Activated CD4-positive, alpha-beta memory T cell treated with anti-CD3 and anti-CD28 coated beads, Interleukin-2, amount 10 ng/mL, durations not matched to agents 7 days and 5 days (primary cell): ENCODE measurements at places on chromosomes 13 and 19.

DNA sequence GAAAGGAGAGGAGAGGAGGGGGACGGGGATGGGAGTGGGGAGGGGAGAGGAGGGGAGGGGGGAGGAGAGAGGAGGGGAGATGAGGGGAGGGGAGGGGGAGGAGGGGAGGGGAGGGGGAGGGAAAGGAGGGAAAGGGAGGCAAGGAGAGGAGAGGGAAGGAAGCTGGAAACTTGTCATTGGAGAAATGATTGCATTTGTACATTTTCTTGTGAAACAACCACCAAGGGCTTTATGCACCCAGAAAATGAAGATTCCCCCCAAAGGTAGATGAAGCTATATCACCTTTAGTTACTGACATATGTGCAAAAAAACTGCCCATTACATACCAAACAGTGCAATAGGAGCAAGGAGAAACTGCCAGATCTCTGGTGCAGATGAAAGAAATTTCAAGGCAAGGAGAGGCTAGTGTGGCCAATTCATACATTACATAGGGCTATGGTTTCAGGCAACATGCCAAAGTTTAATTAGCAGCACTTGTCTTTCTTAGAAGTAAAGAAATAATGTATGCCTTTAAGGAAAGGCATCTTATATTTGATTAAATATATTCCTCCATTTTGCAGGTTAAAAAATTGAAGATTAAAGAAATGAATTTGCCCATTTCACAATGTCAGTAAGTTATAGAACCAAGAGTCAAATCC lies 49.5 kb upstream of the STK24 start:
- H3K4me1 ChIP-seq: no peaks in the 10 kb centered on the region
- no peak overlapping the region for H3K27ac ChIP-seq
- H3K27me3 ChIP-seq: peaks cover 1% of the 10 kb centered on the region
- no peak overlapping the region for H3K4me3 ChIP-seq
- H3K36me3 ChIP-seq: no peaks in the 10 kb centered on the region

GRCh38 chr19:6710273-6711077 lies 10.0 kb downstream of the C3 start:
- H3K27me3 ChIP-seq: peaks cover 36% of the 10 kb centered on the region
- no peak overlapping the region for H3K4me3 ChIP-seq
- H3K27ac ChIP-seq: no peak overlapping the region

DNA sequence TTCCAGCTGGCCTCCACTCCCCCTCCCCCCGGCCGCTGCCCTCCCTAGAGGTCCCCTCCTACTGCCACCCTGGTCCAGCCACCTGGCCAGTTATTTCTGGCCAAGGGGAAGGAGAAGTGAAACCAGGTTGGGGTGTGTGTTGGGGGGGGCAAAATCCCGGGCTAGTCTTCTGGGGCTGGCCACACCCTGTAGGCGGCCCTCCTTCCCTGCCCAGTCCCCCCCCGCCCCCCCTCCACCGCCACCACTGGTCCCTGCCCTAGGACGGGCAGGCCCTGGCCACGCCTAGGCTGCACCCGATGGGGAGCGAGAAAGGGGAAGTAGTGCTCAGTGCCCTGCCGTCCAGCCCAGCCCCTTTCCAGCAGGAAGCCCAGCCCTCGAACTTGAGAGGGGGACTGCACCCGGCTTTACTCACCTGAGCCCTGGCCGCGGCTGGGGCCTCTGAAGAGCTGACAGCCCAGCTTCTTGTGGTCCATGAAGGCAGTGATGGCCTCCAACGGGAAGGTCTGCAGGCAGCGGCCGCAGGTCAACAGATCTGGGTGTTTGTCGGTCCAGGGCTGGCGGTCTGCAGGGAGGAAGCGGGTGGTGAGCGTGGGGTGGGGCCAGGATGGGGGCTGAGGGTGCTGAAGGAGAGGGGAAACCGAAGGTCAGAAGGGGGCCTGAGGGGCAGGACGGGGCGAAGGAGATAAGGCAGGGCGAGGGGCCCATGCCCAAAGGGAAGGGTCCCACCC lies 813 bp downstream of the ZNF296 start:
- H3K4me1 ChIP-seq: peaks cover 43% of the 10 kb centered on the region
- H3K4me3 ChIP-seq: peak overlapping the region; percentile 81
- H3K36me3 ChIP-seq: peaks cover 17% of the 10 kb centered on the region
- peak; percentile 68 for DNase-seq
- H3K27me3 ChIP-seq: no peaks in the 10 kb centered on the region

DNA sequence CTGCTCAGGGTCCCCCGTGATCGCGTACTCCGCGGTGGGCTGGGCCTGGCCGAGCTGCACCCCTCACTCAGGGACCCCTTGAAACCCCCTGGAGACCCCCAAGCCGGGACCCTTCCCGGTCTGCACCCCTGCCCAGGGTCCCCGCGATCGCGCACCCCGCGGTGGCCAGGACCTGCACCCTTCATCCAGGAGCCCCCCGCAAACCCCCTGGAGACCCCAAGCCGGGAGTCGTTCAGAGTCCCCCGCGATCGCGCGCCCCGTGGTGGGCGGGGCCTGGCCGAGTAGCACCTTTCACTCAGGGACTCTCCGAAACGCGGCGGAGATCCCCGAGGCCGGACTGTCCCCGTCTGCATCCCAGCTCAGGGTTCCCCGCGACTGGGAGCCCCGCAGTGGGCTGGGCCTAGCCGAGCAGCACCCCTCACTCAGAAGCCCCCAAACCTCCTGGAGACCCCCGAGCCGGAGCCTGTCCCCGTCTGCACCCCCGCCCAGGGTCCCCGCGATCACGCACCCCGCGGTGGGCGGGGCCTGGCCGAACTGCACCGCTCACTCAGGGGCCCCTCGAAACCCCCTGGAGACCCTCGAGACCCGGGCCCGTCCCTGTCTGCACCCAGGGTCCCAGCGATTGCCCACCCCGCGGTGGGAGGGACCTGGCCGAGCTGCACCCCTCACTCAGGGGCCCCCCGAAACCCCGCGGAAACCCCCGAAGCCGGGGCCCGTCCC lies 748 bp downstream of the LMNB2 start:
- H3K27me3 ChIP-seq: no peaks in the 10 kb centered on the region
- H3K4me3 ChIP-seq: peak overlapping the region; percentile 80
- H3K36me3 ChIP-seq: peaks cover 22% of the 10 kb centered on the region

DNA sequence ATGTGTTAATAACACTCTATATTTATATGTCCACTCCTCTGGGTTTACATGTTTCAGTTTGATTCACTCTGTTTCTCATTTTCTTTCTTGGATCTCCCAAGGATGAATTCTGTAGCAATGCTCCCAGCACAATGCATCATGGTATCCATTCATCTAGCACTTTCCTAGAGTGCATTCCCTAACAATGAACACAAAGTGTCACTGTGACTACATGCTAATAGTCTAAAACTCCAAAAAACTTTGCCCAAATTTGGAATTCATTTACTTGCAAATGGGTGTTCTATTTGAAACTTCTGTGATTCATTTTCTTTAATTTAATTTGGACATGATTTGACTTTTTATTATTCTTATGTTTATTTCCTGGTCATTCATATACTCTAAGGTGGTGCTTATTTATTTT lies 286.3 kb downstream of the POU4F1 start:
- no peak overlapping the region for H3K4me3 ChIP-seq
- DNase-seq: no peak
- H3K27me3 ChIP-seq: no peaks in the 10 kb centered on the region
- H3K27ac ChIP-seq: no peak overlapping the region

DNA sequence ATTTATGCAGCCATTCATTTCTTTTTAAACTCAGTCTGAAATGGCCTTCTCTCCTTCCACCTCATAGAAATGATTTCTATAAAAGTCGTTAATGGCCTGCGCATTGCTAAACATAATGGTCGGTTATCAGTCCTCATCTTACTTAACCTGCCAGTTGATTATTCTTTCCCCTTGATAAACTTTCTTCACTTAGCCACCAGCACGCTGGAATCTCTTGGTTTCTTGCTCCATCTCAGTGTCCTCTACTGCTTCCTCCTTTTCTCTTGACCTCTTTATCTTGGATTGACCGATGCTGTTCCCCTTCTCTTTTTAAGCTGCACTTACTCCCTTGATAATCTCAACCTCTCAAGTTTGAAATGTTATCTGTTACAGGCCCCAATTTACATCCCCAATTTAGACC lies 12.2 kb upstream of the CLC start:
- H3K4me3 ChIP-seq: no peak overlapping the region
- DNase-seq: no peak
- H3K36me3 ChIP-seq: no peaks in the 10 kb centered on the region
- no peaks in the 10 kb centered on the region for H3K4me1 ChIP-seq
- H3K27me3 ChIP-seq: peaks cover 17% of the 10 kb centered on the region

- H3K36me3 ChIP-seq: peaks cover 3% of the 10 kb centered on the region
- no peak overlapping the region for H3K27ac ChIP-seq
- no peaks in the 10 kb centered on the region for H3K27me3 ChIP-seq
- no peak for DNase-seq
These were observed 71.4 kb downstream of the MIPEP start for GRCh38 chr13:23817830-23818229.

DNA sequence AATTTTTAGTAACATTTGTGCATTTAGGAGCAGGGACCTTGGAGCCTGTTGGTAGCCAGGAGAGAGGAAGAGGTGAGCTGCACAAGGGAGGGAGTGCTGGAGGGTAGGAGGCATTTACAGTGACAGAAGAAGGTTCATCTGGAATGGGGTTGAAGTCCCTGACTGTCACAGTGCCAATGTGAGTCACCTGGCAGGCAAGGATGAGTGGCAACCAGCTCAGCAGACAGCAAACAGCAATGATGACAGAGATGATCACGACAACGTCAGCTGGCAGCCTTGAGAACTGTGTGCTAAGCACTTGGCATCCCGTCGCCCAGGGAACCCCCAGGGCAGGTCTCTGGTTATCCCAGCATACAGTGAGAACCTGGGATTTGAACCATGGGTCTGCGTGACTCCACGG lies 2.6 kb downstream of the OR10H5 start:
- H3K36me3 ChIP-seq: no peaks in the 10 kb centered on the region
- H3K4me3 ChIP-seq: no peak overlapping the region
- DNase-seq: no peak
- no peaks in the 10 kb centered on the region for H3K4me1 ChIP-seq

- H3K27me3 ChIP-seq: peaks cover 4% of the 10 kb centered on the region
- no peak overlapping the region for H3K27ac ChIP-seq
- peaks cover 13% of the 10 kb centered on the region for H3K36me3 ChIP-seq
- H3K4me3 ChIP-seq: no peak overlapping the region
These were observed 16.0 kb downstream of the SPATA13 start for GRCh38 chr13:24176351-24177101.

GRCh38 chr19:45681391-45682015 lies 10.2 kb downstream of the SNRPD2 start:
- DNase-seq: peak; percentile 93
- peak overlapping the region; percentile 78 for H3K4me3 ChIP-seq
- H3K27me3 ChIP-seq: peaks cover 6% of the 10 kb centered on the region
- H3K27ac ChIP-seq: peak overlapping the region; percentile 76

- DNase-seq: peak; percentile 20
- H3K36me3 ChIP-seq: peaks cover 31% of the 10 kb centered on the region
- H3K4me3 ChIP-seq: no peak overlapping the region
- peak overlapping the region; percentile 52 for H3K27ac ChIP-seq
- H3K27me3 ChIP-seq: no peaks in the 10 kb centered on the region
- peaks cover 82% of the 10 kb centered on the region for H3K4me1 ChIP-seq
These were observed 76.7 kb upstream of the GPR183 start for GRCh38 chr13:99383946-99384345.

GRCh38 chr13:39777527-39778061 lies 122.1 kb downstream of the COG6 start:
- H3K27ac ChIP-seq: no peak overlapping the region
- peaks cover 28% of the 10 kb centered on the region for H3K4me1 ChIP-seq
- no peak overlapping the region for H3K4me3 ChIP-seq
- H3K27me3 ChIP-seq: no peaks in the 10 kb centered on the region

GRCh38 chr13:99339736-99340397 lies 32.7 kb upstream of the GPR183 start:
- no peak overlapping the region for H3K4me3 ChIP-seq
- peak; percentile 46 for DNase-seq
- peaks cover 39% of the 10 kb centered on the region for H3K4me1 ChIP-seq

- no peak for DNase-seq
- H3K4me3 ChIP-seq: no peak overlapping the region
- H3K27ac ChIP-seq: no peak overlapping the region
- no peaks in the 10 kb centered on the region for H3K4me1 ChIP-seq
- H3K27me3 ChIP-seq: no peaks in the 10 kb centered on the region
These were observed 404.9 kb downstream of the FGF14 start for GRCh38 chr13:101996954-101997353.

DNA sequence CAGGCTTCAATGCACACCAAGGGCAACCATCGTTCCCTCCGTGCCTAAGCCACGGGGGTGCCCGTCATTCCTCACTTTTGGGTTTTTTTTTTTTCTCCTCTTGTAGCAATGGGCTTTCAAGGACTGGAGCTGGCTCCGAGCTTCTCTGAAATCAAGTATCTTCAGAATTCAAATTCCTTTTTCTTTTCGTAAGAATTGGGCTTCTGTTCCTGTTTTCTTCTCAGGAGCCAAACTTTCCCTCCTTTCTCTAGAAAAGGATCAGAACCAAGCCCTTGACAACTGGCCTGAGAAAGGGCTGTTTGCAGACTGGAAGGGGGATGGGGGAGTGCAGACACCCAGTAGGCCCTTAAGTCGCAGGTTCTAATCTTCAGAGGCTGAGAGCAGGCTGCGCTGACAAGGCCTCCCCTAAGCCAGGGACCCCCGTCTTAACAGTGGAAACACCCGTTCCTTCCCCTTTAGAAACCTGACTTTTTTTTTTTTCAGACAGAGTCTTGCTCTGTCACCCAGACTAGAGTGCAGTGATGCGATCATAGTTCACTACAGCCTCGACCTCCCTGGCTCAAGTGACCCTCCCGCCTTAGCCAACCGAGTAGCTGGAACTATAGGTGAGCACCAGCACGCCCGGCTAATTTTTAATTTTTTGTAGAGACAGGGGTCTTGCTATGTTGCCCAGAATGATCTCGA lies 51.6 kb downstream of the RFX2 start:
- DNase-seq: no peak
- no peaks in the 10 kb centered on the region for H3K27me3 ChIP-seq
- H3K4me3 ChIP-seq: no peak overlapping the region
- H3K27ac ChIP-seq: no peak overlapping the region
- H3K36me3 ChIP-seq: no peaks in the 10 kb centered on the region
